ENCODE measurements at places on chromosomes 5 and 9.

DNA sequence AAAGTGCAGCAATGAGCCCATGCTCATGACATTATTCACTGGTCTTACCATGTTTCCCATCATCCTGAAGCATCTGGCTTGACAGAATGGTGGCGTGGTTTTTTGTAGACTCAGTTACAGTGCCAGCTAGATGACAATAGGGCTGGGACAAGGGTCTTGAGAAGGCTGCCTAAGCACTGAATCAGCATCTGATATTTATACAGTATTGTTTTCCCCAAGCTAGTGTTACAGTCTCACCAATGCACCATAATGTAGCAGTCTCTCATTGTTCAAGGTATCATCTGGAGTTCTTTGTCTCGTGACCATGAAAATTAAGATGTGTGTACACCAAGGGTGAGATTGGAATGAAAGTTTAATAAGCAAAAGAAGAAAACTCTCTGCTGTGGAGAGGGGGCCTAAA, 19.0 kb upstream of the GGTA1 start:
- no peak for DNase-seq

DNA sequence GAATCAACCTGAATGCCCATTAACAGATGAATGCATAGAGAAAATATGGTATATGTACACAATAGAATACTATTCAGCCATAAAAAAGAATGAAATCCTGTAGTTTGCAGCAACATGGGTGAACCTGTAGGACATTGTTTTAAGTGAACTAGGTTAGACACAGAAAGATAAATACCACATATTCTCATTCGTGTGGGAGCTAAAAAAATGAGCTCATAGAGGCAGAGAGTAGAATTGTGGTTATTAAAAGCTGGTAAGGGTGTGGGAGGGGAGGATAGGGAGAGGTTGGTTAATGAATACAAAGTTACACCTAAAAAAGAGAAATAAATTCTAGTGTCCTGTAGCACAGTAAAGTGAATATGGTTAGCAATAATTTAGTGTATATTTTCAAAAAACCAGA, 23.5 kb downstream of the PTTG1 start:
- no peak for DNase-seq

GRCh38 chr5:147508711-147509040, 1.2 kb downstream of the DPYSL3 start:
- no peak for DNase-seq

DNA sequence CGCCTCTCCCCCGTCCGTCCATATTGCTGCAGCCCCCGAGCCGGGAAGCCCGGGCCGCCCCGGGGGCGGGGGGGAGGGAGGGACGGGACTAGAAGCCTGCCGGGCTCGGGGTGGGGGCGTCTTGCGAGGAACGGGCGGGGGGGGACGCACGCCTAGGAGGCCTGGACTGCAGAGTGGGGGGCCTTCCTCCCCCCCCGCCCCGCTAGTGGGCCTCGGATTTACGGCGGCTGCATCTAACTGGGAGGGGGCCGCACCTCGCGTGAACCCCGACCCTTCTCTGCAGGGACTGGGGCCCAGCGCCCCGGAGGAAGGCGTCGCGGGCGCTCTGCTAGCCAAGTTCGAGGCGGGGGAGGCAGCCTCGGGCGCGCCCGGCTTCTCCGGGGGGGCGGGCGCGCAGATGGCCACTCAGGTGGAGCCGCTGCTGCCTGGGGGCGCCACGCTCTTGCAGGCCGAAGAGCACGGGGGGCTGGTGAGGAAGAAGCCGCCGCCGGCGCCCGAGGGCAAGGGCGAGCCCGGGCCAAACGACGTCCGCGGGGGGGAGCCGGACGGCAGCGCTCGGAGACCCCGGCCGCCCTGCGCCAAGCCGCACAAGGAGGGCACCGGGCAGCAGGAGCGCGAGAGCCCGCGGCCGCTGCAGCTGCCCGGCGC, at the start of gene LARP1:
Gene LARP1, plus strand, starts transcription at position 17 of the 648 bp plus-strand sequence. Its CDS starts 381 bp downstream, at position 398.
- DNase-seq = no peak

GRCh38 chr5:77644371-77645157, 6.1 kb upstream of the OTP start:
- DNase-seq = no peak

- peak; percentile 52 for DNase-seq
Observed at GRCh38 chr9:129584136-129584535, 36.8 kb downstream of the C9orf50 start.

GRCh38 chr9:121939643-121940042, 153.5 kb downstream of the TTLL11 start:
- no peak for DNase-seq

- DNase-seq = no peak
Observed at GRCh38 chr9:97861148-97861475, 8.1 kb downstream of the FOXE1 start.

GRCh38 chr5:6350277-6351090, 27.9 kb downstream of the MED10 start:
- DNase-seq = no peak

DNA sequence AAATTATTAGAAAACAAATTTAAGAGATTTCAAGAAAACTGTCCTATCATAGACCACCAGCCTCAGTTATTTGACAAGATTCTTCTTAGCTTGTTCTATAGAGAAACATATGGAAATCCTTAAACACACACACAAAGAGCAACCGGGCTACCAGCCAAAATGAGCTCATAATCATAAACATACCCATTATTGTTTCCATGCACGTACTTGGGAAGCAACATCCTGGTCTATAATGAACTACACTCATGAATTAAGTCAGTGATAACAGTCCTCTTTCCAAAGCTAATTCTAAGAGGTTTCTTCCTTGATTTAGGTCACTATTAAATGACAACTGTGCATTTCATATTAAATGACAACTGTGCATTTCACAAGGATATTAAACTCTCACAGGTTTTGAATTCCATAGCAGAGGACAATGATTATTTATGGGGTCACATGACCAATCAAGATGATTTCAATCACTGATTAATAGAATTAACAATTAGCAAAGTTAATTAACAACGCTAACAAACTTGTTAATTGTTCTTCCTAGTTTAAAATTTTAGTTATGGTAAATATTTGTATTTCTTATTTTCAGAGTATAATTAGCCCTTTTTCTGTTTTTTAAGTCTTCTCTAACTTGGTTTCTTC, 77.0 kb downstream of the OXCT1 start:
- DNase-seq = no peak

DNA sequence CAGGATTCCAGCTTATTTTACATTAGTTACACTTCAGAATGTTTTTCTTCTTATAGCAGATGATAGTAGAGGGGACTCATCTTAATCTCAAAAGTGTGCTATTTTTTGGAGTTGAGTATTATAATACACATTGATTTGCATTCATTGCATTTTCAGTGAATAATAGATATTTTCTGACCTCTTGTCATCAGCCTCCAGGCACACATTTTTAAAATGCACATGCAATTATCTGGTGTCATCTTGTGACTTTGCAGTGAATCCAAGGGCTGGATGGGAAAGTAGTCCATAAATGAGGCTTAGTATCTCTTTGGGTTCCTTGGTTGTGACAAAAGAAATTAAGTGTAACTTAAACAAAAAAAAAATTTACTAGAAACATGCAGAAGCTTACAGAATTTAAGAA, 28.1 kb upstream of the POU4F3 start:
- DNase-seq = no peak

- no peak for DNase-seq
Observed at GRCh38 chr5:26843677-26844076, 194.7 kb downstream of the CDH9 start.

GRCh38 chr5:131324303-131324702, 60.5 kb downstream of the CDC42SE2 start:
- no peak for DNase-seq

DNA sequence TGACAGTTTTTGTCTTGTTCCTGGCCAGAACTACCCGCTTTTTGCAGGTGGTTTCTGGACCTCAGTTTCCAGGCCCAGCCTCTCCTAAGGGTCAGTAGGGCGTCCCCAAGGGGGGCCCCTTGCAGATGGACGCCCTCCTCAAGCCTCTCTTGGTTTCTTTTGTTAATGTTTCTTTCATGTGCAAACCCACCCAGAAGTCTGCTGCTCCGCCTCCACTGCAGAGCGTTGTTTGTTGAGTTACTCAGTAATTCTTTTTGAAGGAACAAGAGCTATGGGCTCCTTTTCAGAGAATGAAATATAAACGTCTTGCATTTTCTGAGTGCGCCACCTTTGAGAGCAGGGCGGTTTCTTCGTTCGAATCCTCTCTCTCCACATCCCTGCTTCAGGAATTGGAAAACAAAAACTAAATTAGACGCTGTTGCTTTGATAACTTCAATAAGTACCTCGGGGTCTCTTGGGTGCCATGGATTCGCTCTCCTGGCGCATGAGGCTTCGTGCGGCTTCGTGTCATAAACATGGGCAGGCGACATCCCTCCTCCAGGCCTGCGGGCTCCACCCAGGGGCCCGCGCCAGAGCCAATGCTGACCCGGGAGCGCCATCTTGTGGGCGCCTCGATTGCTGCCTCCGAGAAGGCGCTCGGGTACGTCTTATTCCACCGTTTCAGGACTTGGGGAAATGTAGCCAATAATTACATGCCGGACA, 38.3 kb upstream of the CKMT2 start:
- DNase-seq = peak; percentile 81

- DNase-seq = no peak
Observed at GRCh38 chr9:19162026-19162366, 34.7 kb upstream of the PLIN2 start.

DNA sequence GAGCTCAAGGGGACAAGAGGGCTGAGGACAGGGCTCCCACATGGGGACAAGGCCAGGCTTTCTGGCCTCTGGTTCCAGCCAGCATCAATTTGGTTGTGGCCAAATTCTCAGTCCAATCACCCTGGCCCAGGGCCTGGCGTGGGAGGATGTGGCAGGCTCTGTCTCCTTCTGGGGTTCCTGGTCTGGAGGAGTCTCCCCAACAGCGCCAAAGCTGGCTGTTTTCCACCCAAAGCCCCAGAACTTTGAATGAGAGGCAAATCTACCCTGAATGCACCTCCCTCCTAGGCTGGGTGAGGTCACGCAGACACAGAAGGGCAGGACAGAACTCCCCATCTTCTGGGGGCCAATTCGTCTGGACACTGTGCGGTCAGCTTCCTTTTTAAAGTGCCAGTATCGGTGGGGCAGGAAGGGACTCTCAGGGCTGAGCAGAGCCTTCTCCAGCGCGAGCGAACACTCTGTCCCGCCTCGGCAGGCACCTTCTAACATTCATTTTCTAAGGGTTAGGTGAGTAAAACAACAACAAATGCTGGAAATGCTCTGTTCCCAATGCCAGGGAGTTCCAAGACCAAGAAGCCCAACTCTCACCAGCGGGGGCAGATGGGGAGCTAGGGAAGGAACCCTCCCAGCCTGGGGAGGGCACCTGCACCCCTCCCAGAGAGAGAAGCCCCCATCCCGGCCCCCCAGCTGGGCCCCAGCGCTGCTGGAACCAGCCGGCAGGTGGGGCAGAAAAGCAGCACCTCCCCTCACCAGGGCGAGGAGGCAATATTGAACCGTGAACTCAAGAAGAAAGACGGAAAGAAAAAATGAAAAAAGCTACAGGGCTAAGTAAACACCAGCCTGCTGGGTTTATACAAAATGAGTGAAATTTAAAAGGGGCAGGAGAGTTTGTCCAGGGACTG, 3.7 kb upstream of the DPM2 start:
- no peak for DNase-seq

GRCh38 chr5:127997201-127997704, 86.3 kb upstream of the SLC12A2 start:
- no peak for DNase-seq

GRCh38 chr5:176697934-176698538, 50.8 kb downstream of the TSPAN17 start:
- DNase-seq = no peak

- DNase-seq = no peak
Observed at GRCh38 chr5:121681229-121681855, 170.3 kb upstream of the FTMT start.

DNA sequence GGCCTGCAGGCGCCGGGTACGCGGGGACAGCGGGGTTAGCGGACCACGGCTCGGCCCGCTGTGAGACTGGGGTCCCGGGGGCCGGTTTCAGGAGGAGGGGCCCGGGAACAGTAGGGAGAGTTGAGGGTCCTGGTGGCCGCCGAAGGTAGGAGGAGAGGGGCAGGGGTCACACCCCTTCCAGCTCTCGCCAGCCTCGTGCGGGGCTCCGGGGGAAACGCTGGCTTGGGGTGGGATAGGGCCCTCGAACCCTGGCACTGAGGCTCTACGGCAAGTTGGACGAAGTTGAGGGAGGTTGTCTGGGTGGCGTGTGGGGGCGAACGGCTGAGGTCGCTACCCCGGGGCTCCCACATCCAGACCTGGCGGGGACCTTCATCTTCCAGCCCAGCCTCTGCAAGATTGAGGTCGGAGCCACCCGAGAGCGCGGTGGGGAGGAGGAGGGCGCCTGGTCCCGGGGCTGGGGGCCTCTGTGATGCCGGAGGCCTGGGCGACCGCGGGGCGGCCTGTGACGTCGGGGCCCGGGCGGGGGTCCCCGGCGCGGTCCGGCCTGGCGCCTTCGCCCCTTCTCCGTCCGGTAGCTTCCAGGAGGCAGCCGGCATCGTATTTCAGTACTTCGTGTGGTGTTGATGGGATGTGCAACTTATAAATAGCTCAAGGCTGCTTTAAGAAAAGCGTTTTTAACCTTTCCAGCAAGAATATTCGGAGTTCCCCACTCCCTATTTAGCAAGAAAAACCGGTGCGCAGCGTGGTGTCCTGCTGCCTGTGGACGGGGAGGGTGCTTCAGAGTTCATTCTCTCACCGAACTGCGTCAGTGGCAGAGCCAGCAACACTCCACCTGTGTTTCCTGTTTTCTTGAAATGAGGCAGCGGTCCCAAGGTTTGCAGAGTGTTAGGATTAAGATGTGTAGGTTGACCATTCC, 902 bp downstream of the HABP4 start:
- peak; percentile 48 for DNase-seq

GRCh38 chr9:85030316-85030715, 360.8 kb downstream of the NTRK2 start:
- no peak for DNase-seq

- DNase-seq = no peak
Observed at GRCh38 chr5:64634997-64635686, 55.2 kb upstream of the SHISAL2B start.

GRCh38 chr5:151523335-151523734, 67.8 kb downstream of the FAT2 start:
- DNase-seq = peak; percentile 21

DNA sequence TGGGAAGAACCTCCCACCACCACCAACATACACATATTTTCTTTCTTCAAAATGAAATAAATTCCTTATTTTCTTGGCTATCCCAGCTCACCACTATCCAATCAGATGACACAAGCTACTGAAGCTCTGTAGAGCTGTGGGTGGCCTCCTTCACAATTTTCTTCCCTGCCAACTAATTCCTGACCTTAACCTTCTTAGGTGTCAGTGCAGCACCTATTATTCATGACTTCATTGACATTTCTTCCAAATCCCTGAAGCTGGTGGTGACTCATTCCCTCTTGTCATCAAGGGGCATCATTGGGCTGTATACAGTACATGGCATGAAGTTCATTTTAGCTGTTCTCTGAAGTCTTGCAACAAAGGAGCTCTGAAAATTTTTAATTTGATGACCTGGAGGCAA, 42.0 kb upstream of the ADRA1B start:
- DNase-seq = no peak

- no peak for DNase-seq
Observed at GRCh38 chr9:31393240-31393639, 991.2 kb upstream of the ACO1 start.

DNA sequence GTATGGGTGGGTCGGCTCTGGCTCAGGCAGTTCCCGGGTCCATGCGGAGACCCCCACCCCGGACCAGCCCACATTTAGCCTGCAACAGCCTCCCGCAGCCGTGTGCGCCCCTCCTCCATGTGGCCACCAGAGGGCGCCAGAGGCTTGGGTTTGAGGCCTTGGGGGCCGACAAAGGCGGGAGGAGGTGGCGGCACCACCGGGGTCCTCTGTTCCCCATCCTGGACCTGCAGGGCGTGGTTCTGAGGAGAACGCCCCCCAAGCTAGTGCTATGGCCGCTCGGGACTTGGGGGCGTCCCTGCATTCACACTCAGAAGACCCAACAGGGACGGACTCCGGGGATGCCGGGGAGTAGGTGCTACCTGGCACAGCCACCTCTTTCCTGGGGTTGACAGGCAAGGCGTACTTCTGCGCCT, 16.5 kb downstream of the ASS1 start:
- DNase-seq = peak; percentile 69
